ENCODE measurements at places on chromosomes 1 and 21.
A peak's percentile ranks its signal among the peaks of the same experiment; 100 is the strongest.

DNA sequence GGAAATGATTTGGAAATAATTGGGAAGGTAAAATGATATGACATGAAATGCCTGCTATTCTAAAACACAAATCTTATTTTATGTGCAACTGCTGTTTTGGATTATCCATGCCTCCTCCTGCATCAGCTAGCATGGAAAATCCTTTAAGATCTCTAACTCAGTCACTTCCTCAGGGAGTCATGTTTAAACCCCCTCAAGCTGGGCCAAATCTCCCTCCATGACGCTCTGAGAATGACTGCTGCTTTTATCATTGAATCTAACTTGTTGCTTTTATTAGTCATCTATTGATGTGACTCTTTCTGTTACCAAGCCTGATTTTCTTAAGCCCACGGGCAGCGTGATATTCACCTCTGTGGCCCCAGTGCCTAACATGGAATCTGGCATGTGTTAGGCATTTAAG is 324.8 kb downstream of the DISC1 start:
- no peak for DNase-seq

DNA sequence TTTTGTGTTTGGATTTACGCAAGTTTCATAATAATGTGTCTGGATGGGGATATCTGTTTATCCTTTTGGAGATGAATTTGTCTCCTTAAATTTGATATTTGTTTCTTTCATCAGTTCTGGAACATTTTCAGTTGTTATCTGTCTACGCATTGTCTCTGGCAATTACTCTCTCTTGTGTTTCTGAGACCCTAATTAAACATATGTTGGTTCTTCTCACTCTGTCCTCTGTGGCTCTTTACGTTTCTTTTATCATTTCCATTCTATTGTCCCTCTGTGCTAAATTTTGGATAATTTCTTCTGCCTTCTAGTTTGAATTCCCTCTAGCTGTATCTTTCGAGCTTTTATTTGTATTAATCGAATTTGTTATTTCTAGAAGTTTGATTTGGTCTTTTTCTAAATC is 17.5 kb upstream of the PRELP start:
- no peak for DNase-seq

- no peak for DNase-seq
Measured at GRCh38 chr1:87421809-87422208, 93.1 kb downstream of the LMO4 start.

GRCh38 chr1:241819340-241819866 is 28.6 kb upstream of the EXO1 start:
- DNase-seq = no peak

GRCh38 chr1:25011943-25012638 is 82.0 kb upstream of the RUNX3 start:
- DNase-seq = no peak

DNA sequence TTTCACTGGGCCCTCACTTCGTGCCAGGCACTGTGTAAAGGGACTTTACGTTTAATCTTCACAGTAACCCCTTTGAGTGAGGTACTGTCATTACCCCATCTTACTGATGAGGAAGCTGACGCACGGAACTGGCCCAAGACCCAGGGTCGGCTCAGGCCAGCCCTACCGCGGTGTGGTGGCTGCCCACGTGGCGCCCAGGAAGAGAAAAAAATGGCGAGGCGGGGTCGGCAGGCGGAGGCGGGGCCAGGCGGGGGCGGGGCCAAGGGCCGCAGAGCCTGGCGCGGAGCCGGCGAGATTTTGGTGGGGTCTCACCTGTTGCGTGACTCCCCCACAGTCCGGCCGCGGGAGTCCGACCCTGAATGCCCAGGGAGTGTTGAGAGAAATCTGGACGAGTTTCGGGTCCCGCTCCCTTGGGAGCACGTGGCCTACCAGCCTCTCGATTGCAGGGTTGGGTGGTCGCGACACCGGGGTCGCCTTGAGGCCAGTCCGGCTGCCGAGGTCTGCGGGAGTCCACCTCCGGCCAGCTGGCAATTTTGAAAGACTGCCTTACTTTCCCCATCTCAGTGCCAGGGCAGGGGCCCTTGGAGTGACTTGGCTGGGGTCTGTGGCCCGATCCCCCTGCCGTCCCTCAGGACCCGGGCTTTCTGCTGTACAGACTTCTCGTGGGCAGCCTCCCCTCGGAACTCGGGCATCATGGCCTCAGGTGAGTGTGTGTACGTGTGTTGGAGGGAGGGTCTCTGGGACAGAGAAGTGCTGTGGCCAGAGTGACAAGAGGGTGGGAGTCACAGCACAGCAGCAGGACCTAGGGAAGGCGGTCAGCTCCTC is at the start of the genes AMPD2 and GNAT2:
Gene AMPD2 (plus strand): TSS at position 262 of the 825 bp plus-strand sequence. CDS start 1,339 bp downstream, outside the sequence.
Gene GNAT2 (minus strand): TSS at position 41 of the 825 bp plus-strand sequence. CDS start 6,746 bp downstream, outside the sequence.
- DNase-seq = peak; percentile 53

DNA sequence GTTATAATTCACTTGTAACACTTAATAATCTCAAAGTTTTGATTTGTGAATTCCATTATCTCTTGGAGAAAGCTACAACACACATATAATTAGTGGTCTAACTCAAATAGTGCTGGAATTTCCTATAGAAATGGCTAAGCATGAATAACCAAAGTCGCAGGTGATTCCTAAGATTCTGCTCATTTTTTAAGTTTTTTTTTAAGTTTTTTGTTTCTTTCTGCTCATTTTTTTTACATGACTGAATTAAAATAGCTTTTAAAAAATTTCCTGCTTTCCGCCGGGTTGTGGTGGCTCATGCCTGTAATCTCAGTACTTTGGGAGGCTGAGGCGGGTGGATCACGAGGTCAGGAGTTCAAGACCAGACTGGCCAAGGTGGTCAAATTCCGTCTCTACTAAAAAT is 90.4 kb downstream of the APP start:
- no peak for DNase-seq

DNA sequence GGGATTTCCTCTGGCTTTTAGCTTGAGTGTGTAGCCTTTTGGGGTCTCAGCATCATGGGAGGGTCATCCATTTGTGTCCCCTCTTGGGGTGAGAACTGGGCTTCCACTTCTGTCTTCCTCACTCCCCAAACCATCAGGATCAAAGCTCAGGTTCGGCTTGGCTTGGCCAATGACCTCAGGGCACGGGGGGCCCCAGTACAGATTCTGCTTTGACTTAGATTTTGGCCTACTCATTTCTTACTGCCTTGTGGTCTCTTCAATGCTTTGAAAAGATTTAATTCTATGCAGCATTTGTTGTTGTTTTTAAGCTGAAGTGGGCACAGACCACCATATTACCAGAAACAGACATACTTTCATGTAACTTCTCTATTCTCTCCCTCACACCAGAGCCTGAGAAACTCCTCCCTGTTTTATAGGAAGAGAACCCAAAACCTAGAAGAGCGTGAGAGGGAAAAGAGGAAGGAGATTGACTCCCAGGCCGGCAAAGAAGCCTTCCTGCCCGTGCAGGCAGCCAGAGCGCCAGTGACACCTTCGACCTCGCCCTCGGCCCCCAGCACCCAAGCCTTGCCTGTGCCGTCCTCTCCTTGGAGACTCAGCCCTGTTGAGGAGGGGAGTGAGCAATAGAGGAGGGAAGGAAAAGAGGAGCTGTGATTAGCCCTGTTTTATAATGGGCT is 1.9 kb upstream of the S100A3 start:
- no peak for DNase-seq

GRCh38 chr21:42594616-42595282 is 58.7 kb upstream of the PDE9A start:
- no peak for DNase-seq
